Activated B cell treated with CpG ODN at 0.5 μM for 24 hours (primary cell): ENCODE measurements at places on chromosomes 2 and 18.

DNA sequence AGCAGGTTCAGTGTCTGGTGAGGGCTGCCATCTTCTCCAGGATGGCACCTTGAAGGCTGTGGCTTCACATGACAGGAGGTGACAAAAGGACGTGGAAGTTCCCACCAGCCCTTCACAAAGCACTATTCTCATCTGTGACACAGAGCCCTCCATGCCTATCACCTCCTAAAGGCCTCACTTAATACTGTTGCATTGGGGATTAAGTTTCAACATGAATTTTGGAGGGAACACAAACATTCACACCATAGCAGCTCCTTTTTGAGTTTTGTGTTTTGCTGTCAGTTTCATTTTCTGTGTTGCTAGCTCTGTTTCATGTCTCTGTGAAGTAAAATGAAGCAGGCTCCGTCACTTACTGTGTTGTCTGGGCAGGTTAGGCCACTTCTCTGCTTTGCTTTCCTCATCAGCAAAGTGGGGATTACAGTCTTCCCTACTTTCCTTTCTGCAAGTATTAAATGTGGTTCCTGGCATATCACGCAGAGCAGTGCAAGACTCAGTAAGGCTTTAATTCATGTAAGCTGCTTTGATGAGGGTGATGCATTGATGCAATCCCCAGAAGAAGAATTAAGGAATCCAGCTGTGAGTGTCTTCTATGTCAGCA is 31.6 kb downstream of the LIMS1 start:
- no peaks in the 10 kb centered on the region for H3K36me3 ChIP-seq
- H3K27me3 ChIP-seq = no peaks in the 10 kb centered on the region
- no peak overlapping the region for H3K27ac ChIP-seq

DNA sequence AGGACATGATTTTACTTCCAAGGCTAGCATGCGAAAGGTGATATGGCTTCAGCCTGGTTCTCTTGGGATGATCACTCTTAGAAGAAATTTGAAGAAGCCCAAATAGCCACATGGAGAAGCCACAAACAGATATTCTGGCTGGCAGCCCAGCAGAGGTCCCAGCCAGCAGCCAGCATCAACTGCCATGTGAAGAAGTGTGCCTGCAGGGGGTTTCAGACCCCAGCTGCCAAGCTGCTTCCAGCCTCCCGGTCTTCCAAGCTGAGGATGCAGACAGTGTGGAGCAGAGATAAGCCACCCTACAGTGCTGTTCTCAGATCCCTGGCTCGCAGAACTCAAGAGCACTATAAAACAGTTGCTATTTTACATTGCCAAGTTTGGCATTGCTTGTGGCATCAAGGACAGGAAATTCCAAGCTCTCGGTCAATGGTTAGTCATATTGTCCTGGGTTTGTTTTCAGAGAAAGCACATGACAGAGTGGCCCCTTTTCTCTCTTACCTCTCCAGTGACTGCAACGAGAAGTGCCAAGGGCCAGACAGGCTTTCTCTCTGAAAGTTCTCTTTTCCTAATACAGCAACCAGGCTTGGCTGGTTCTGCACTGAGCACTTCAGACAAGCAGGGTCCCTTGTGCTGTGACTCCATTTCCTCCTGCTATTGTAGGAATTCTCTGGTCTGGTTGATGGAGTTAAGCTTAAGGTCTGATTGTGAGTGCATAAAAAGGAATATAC is 223.7 kb downstream of the ANKRD30B start:
- no peaks in the 10 kb centered on the region for H3K36me3 ChIP-seq
- no peaks in the 10 kb centered on the region for H3K27me3 ChIP-seq
- no peak for DNase-seq
- H3K27ac ChIP-seq = no peak overlapping the region
- H3K4me3 ChIP-seq = no peak overlapping the region

GRCh38 chr2:8435608-8436007 is 246.2 kb upstream of the ID2 start:
- H3K4me3 ChIP-seq = no peak overlapping the region
- H3K36me3 ChIP-seq = no peaks in the 10 kb centered on the region
- H3K4me1 ChIP-seq = peaks cover 19% of the 10 kb centered on the region
- peaks cover 20% of the 10 kb centered on the region for H3K27me3 ChIP-seq

GRCh38 chr2:13002536-13003331 is 286.0 kb downstream of the TRIB2 start:
- peaks cover 5% of the 10 kb centered on the region for H3K27me3 ChIP-seq
- H3K4me1 ChIP-seq = peaks cover 3% of the 10 kb centered on the region
- no peak overlapping the region for H3K4me3 ChIP-seq
- no peaks in the 10 kb centered on the region for H3K36me3 ChIP-seq
- no peak for DNase-seq
- no peak overlapping the region for H3K27ac ChIP-seq

DNA sequence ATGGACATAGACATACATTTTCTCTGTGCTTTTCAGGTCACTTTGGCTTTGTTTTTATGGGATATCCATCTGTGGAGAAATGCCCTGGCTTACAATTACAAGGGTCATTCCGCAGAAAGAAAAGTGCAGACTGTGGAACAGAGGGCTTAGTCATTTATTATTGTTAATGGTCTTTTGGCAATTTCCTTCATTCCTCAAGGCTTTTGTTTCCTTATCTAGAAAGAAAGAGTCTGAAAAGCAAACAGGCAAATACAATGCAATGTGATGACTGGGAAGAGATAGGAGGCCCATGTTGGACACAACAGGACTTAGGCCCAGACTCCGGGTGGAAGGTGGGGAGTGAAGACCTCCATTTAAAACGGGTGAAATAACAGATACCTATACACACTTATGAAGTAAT is 129.5 kb upstream of the CAVIN2 start:
- no peak overlapping the region for H3K27ac ChIP-seq
- H3K36me3 ChIP-seq = no peaks in the 10 kb centered on the region
- no peak overlapping the region for H3K4me3 ChIP-seq
- no peaks in the 10 kb centered on the region for H3K4me1 ChIP-seq
- H3K27me3 ChIP-seq = peaks cover 2% of the 10 kb centered on the region
- DNase-seq = no peak

DNA sequence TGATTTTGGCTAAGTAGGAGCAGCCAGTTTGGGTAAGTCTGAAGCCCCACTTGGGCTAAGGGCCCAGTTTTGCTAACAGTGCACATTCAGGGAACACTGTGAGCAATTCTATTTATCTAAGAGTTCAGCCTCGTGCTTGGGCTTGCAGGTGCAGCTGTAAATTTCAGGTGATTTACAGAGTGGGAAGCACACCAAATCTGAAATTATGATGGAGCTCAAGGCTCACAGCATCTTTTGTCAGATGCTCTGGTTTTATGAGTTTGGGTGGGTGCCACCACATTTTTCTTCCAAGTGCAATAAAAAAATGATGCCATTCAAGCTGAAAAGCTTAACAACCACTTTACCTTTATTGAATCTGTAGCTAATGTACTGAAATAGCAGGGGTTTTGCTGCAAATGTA is 671.2 kb downstream of the LRRTM4 start:
- DNase-seq = no peak
- H3K4me1 ChIP-seq = no peaks in the 10 kb centered on the region
- H3K4me3 ChIP-seq = no peak overlapping the region
- no peaks in the 10 kb centered on the region for H3K36me3 ChIP-seq
- H3K27ac ChIP-seq = no peak overlapping the region
- no peaks in the 10 kb centered on the region for H3K27me3 ChIP-seq

GRCh38 chr2:17634997-17635396 is 94.5 kb downstream of the VSNL1 start:
- H3K27ac ChIP-seq = no peak overlapping the region
- DNase-seq = no peak
- peaks cover 2% of the 10 kb centered on the region for H3K27me3 ChIP-seq
- H3K36me3 ChIP-seq = no peaks in the 10 kb centered on the region

GRCh38 chr18:46946656-46947282 is 29.4 kb downstream of the KATNAL2 start:
- DNase-seq = peak; percentile 52
- no peak overlapping the region for H3K27ac ChIP-seq
- H3K36me3 ChIP-seq = no peaks in the 10 kb centered on the region
- no peak overlapping the region for H3K4me3 ChIP-seq
- no peaks in the 10 kb centered on the region for H3K4me1 ChIP-seq
- peaks cover 3% of the 10 kb centered on the region for H3K27me3 ChIP-seq

GRCh38 chr18:51195086-51195450 is 2.4 kb downstream of the MEX3C start:
- H3K27ac ChIP-seq = peak overlapping the region; percentile 96
- H3K4me1 ChIP-seq = peaks cover 60% of the 10 kb centered on the region
- H3K4me3 ChIP-seq = peak overlapping the region; percentile 96
- no peak for DNase-seq
- H3K36me3 ChIP-seq = peaks cover 27% of the 10 kb centered on the region
- no peaks in the 10 kb centered on the region for H3K27me3 ChIP-seq

- no peak overlapping the region for H3K4me3 ChIP-seq
- DNase-seq = no peak
- no peaks in the 10 kb centered on the region for H3K4me1 ChIP-seq
- no peak overlapping the region for H3K27ac ChIP-seq
Observed at GRCh38 chr18:28816155-28816554, 639.2 kb upstream of the CDH2 start.

- DNase-seq = no peak
- H3K27me3 ChIP-seq = peaks cover 17% of the 10 kb centered on the region
- peak within 1 kb of the TSS; percentile 41 for H3K27ac ChIP-seq
- H3K4me1 ChIP-seq = peaks cover 25% of the 10 kb centered on the region
- peak within 1 kb of the TSS; percentile 75 for H3K4me3 ChIP-seq
Observed at GRCh38 chr2:96116424-96116878, at the start of gene ADRA2B. ADRA2B (minus strand) TSS chr2:96116571; CDS start chr2:96116149, 422 bp downstream.

DNA sequence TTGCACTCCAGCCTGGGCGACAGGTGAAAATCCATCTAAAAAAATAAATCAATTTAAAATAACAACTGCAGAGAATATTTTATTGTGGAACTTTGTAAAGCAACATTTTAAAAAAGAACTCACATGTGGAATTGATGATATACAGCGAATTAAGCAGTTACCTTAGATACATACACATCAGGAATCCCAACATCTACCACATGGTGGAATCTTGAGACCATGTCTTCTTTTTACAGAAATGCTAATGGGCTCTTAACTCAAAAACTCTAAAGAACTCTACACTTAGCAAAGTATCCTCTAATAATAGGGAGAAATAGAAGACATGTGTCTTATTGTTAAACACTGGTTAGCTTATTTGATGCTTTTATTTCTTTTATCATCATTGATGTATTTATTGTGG is 373.6 kb downstream of the CDH7 start:
- no peak overlapping the region for H3K27ac ChIP-seq
- H3K4me3 ChIP-seq = no peak overlapping the region
- no peaks in the 10 kb centered on the region for H3K36me3 ChIP-seq
- no peaks in the 10 kb centered on the region for H3K27me3 ChIP-seq
- no peaks in the 10 kb centered on the region for H3K4me1 ChIP-seq

DNA sequence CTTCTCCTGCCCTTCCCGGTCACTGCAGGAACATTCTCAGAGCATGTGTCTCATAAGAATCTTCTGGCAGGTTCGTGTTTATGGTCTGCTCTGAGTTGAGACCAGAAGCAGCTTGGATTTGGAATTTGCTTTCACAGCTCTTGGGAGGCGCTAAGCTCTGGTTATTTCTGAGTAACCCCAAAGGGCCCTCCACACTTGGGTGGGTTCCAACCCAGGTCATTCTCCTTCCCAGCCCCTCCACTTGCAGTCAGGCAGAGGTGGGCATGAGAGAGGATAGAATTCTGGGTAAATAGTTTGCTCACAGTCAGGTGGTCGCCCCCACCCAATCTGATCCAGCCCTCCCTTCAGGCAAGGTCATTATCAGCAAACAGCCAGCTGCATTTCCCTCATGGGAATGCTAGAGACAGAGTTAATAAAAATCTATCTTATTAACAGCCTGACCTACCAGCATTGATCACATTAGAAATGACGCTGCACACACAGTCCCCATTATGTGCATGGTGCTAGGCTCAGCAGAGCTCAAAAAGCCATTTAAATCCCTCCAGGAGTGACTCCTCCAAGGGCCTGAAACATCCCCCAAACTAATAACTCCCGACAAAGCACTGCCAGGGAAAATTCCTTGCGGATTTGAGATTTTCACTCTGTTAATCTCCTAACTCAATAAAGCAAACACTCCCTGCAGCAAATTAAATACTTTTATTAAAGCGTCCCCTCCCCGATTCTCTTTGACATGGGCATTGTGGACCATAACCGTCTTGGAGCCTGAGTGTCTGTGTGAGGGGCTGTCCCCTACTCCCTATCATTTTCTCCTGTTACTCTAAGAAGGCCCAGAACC is 61.9 kb downstream of the SLC4A5 start:
- peaks cover 1% of the 10 kb centered on the region for H3K27me3 ChIP-seq
- DNase-seq = no peak
- no peak overlapping the region for H3K27ac ChIP-seq
- H3K4me1 ChIP-seq = no peaks in the 10 kb centered on the region
- H3K36me3 ChIP-seq = peaks cover 1% of the 10 kb centered on the region

DNA sequence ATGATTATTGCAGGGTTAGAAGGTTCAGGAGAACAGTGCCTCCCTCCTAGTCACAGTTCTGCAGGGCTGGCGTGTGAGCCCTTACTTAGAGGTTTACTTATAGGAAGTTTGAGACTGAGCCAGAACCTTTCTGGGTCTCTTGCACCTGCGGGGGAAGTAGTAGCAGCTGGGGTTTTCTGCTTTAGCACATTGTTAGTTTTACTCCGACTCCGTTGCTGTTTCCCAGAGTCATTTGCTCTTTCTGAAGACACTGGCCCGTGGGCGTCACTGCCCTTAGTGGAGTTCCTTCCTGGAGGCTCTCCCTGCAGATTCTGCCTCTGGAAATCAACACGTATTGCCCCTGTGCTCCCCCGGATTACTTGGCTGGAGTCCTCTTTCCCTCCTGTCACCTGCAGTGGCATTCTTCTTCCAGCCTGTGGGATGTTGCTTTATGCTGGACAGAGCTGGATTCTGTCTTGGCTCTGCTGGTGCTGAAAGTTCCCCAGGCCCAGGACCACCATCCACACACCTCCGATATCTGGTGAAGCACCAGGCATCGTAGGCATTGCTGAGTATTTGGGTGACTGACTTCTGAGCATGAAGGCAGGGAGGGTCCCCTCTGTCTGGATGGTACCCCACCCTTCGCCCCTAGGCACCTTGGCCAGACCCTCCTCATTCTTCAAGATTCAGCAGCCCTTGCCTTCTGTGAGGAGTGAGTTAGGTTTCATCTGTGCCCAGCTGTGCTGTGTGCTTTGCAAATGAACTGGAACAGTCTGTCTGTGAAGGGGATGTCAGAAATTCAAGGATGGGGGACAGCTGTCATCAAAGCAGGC is 51.7 kb downstream of the AGAP1 start:
- H3K27ac ChIP-seq = no peak overlapping the region
- no peaks in the 10 kb centered on the region for H3K36me3 ChIP-seq

GRCh38 chr18:6729247-6730091 is at the start of gene ARHGAP28:
ARHGAP28 (plus strand) TSS chr18:6729716; CDS start chr18:6729822, 106 bp downstream.
- H3K4me3 ChIP-seq = no peak within 1 kb of the TSS
- H3K27ac ChIP-seq = no peak within 1 kb of the TSS
- DNase-seq = no peak
- H3K27me3 ChIP-seq = peaks cover 23% of the 10 kb centered on the region
- peaks cover 8% of the 10 kb centered on the region for H3K4me1 ChIP-seq
